ENCODE measurements at places on chromosomes 16 and 17.

- no peak for DNase-seq
These were observed 15.1 kb upstream of the LHX1 start for GRCh38 chr17:36922175-36922574.

- no peak for DNase-seq
These were observed 18.7 kb downstream of the CMTM4 start for GRCh38 chr16:66677836-66678235.

DNA sequence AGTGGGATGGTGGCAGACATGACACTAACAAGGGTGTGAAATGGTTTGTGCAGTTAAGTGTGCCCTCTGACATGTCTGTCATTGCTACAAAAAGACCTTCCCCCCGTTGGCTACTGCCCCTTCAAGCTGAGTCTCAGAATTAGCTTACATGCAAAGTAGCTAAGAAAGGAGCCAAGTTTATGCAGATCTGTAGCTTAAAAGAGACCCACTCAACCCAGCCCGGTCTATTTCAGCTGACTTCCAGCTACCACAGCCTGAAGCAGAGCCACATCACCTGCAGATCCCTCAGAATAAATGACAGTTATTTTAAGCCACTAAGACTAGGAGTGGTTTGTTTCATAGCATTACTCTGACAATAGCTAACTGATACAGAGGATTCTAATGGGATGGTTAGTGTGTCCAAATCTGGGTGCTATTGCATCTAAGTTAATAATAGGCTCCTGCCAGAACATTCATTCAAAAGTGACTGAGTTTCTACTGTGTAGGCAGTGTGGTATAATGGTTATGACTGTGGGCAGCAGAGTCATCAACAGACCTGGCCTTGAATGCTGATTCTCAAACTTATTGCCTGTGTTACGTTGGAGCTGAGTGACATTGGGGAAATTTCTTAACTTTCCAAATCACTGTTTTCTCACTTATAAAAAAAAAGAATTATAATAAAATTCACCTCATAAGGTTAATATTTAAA lies 11.7 kb downstream of the C17orf67 start:
- DNase-seq = no peak

- DNase-seq = no peak
These were observed 15.4 kb upstream of the ARHGAP17 start for GRCh38 chr16:25030420-25031131.

DNA sequence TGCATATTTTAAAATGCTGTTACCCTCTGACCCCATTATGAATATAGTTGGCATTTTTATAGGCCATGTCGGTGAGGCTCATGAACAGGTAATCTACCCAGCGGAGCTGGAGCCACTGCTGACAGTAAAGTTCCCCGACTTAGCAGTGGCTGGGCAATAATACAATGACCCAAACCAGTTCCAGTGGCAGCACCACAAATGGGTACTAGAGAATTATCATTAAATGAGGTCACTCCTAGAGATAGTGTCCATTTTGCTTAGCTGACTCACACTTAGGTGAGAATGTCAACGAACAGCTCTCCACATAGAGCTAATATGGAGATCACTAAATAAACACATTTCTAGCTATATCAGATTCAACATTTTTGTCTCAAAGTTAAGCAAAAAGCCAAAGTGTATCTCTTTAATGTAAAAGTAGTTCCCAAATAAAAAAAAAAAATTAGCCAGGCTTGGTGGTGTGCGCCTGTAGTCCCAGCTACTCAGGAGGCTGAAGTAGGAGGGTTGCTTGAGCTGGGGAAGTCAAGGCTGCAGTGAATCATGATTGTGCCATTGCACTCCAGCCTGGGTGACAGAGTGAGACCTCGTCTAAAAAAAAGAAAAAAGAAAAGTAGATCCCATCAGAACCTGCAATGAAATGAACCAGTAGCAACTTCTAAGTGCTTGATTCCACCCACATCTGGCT lies 7.4 kb downstream of the MYO1D start:
- DNase-seq = no peak

GRCh38 chr17:27631411-27631760 lies 398 bp downstream of the LGALS9 start:
- DNase-seq = no peak

- no peak for DNase-seq
These were observed 300.0 kb downstream of the SNX29 start for GRCh38 chr16:12276576-12276975.

DNA sequence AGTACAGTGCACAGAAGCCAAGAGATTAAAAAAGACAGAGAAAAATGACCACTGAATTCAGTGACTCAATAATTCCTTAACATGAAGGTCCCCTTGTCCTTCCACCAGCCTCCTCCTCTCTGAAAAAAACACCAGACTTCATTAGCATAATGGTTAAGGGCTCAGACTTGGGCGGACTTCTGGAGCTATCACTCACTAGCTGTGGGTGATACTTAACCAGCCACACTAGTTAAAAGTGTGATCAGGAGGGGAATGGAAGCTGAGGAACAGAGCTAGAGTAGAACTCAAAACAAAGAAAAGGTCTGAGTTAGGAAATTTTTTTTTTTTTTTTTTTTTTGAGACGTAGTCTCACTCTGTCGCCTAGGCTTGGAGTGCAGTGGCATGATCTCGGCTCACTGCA lies 23.2 kb downstream of the ZNF652 start:
- no peak for DNase-seq

- no peak for DNase-seq
These were observed 171.2 kb upstream of the SDK2 start for GRCh38 chr17:73815474-73815873.

- DNase-seq = peak; percentile 32
These were observed 96.6 kb downstream of the NXN start for GRCh38 chr17:882827-883585.

- DNase-seq = no peak
These were observed 69.3 kb downstream of the MYO1D start for GRCh38 chr17:32807577-32807976.

GRCh38 chr17:82010575-82011525 lies 11.8 kb downstream of the CENPX start:
- no peak for DNase-seq

- no peak for DNase-seq
These were observed 19.5 kb downstream of the USP7 start for GRCh38 chr16:8943966-8944759.

GRCh38 chr17:40791787-40792436 lies 7.8 kb downstream of the KRT28 start:
- DNase-seq = peak; percentile 52
